ENCODE measurements at places on chromosomes 7 and 10.

DNA sequence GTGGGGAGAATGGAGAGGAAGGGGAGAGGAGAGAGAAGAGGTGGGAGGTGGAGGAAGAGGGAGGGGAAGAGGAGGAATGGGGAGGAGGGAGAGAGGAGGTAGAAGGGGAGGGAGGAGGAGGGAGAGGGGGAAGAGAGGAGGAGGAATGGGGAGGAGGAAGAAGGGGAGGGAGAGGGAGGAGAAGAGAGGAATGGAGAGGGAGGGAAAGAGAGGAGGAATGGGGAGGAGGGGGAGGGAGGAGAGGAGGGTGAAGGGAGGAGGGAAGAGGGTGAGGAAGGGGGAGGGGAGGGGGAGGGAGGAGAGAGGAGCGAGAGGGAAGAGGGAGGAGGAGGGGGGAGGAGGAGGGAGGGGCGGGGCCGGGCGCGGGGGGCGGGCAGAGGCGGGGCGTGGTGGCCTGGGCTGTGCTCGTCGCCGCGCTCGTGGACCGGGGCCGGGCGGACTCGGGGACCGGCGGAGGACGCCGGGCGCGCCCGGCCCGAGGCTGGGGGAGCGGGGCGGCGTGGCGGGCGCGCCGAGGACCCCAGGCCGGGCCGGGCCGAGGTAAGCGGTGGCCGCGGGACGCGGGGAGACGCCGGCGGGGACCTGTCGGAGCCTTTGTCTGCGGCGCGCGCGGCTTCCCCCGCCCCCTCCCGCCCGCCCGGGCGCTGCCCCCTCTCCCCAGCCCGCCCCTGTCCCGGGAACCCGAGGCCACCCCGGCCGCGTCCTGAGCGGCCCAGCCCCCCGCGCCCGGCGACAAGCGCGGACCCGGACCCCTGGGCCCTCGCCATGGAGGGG, at the start of gene SLC29A4:
Gene SLC29A4 (plus strand): TSS at position 401 of the 774 bp plus-strand sequence. CDS start 4,874 bp downstream, outside the sequence.
- DNase-seq, result peak; percentile 73

DNA sequence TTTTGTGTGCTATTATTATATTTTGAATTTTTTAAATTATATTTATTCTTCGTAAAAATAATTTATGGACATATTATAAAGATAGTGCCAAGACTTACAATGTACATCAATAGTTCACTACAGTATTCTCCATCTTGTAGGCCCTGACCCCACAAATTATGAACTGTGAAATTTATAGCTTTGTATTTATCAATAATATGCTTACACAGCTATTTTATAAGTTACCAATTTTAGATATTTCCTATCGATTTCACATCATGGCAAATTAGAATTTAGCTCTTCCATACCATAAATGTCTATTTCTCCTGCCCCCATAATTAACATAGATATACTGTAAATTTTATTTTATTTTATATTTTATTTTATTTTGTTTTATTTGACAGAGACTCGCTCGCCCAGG, 34.4 kb upstream of the GNAI1 start:
- DNase-seq, result no peak

- DNase-seq, result no peak
Observed at GRCh38 chr7:47643716-47644400, 61.9 kb upstream of the TNS3 start.

- no peak for DNase-seq
Observed at GRCh38 chr10:510415-510881, 179.0 kb downstream of the DIP2C start.

DNA sequence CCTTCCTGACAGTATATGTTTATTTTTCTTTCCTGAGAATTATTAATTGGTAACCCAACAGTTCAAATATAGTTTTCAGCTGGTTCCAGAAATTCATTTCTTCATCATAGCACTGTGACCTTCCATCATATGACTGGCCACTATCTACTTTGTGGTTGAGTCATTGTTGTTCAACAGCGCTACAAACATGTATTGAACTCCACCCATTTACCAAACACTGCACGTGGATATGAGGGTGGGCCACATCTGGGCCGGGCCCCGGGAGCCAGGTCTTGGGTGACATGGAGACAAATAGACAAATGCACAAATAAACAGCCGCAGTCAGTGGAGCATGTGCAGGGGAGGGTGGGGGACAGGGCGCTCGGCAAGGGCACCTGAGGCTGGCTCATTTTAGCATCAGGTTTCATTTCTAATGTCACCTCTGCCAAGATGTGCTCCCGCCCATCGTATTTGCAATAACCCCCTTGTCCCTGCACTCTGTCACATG, 24.0 kb upstream of the EEPD1 start:
- DNase-seq, result no peak

GRCh38 chr10:28540145-28540544, 7.2 kb downstream of the WAC start:
- no peak for DNase-seq

Measured in GM13977 (cell line).